ELF-1 (cell line): ENCODE measurements at places on chromosomes 7 and 10.

DNA sequence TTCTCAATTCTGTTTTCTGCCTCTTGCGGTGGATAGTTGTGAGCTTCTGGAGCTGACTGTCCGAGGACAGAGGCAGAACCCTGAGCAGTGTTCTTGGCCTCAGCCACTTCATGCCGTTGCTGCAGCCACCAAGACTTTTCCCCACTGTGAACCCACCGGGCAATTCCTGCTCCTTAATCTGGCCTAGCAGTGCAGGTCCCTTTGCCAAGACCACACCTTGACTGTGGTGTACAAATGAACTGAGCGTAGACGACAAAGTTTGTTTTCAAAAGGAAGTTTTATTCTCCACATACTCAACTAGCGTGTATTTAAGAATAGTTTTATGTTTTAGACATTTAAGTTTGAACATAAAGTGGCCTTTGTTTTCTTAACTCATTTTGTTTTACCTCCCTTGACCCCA, 29.4 kb downstream of the SLC25A28 start:
- DNase-seq, result no peak

- peak; percentile 57 for DNase-seq
These were observed at the start of gene NANOS1 for GRCh38 chr10:119029613-119030420. NANOS1 (plus strand) TSS chr10:119029714; CDS start chr10:119029802, 88 bp downstream.

DNA sequence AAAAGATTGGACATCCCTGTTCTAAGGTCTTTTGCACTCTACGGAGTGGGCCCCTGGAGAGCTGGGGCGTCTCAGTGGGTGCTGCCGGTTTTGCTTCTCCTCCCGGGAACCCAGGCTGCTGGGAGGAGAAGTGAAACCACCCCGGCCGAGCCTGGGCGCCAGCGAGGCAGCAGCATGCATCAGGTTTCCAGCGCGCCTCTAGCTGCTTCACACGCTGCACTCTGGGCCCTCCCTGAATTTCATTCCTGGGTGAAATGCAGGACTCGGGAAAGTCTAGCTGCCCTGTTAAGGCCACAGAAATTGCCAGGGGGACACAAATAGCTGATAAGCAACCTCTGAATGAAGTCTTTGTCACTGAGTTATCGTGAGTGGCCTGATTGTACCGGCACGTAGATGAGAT, 127.4 kb downstream of the TRRAP start:
- no peak for DNase-seq

GRCh38 chr7:45328403-45328981, 170.9 kb downstream of the RAMP3 start:
- no peak for DNase-seq

DNA sequence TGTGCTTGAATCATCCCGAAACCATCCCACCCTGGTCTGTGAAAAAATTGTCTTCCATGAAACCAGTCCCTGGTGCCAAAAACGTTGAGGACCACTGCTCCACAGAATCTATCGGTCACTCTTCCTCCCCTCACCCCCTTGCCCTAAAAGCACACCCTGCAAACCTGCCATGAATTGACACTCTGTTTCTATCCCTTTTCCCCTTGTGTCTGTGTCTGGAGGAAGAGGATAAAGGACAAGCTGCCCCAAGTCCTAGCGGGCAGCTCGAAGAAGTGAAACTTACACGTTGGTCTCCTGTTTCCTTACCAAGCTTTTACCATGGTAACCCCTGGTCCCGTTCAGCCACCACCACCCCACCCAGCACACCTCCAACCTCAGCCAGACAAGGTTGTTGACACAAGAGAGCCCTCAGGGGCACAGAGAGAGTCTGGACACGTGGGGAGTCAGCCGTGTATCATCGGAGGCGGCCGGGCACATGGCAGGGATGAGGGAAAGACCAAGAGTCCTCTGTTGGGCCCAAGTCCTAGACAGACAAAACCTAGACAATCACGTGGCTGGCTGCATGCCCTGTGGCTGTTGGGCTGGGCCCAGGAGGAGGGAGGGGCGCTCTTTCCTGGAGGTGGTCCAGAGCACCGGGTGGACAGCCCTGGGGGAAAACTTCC, 784 bp upstream of the SERPINE1 start:
- DNase-seq, result peak; percentile 59

GRCh38 chr10:27490807-27491206, 13.3 kb upstream of the RAB18 start:
- DNase-seq, result no peak

DNA sequence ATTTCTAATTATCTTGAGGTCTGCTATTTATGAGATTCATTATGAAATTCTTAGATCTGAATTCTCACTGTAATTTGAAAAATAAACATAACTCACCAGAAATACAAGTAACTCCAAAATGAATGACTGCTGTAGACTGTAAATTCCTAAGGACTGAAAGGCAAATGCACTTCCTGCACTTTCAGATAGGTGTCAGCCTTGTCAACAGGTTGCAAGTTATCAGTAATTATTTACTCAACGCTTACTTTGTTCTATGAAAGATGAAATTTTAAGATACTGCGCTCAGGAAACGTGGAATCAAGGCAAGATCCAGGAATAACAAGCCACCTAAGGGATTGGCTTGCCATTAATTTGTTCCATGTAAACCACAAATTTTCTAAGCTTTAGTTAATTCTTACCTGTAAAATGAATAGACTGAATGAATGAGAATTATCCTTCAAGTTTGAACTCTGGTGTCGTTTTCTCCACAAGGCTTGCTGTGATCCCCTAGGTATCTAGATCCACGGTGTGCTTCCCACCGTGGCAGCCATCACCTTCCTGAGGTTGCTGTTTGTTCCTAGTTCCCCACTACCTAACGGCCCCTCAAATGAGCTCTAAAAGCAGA, 12.6 kb downstream of the DHX32 start:
- DNase-seq, result no peak

DNA sequence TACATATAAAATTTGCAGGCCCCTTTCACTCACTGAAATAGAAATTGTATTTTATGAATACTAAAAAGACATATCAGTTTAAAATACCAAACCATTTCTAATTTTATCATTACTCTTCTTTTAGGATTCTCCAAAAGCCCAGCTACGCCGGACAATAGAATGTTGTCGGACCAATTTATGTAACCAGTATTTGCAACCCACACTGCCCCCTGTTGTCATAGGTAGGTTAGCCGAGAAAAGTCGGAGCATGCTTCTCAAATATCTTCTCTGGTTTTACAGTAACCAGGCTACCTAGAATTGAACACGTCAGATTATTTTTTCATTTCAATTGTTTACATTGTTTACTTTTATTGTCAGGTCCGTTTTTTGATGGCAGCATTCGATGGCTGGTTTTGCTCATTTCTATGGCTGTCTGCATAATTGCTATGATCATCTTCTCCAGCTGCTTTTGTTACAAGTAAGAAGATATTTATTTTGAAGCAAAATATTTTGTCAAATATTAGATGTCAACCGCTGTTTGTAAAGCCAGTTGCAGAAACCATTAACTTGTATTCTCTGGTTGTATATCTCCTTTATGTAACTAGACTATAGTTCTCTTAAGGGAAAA, 57.6 kb downstream of the MMRN2 start:
- peak; percentile 41 for DNase-seq

GRCh38 chr7:125427676-125428075, 498.1 kb upstream of the POT1 start:
- no peak for DNase-seq

DNA sequence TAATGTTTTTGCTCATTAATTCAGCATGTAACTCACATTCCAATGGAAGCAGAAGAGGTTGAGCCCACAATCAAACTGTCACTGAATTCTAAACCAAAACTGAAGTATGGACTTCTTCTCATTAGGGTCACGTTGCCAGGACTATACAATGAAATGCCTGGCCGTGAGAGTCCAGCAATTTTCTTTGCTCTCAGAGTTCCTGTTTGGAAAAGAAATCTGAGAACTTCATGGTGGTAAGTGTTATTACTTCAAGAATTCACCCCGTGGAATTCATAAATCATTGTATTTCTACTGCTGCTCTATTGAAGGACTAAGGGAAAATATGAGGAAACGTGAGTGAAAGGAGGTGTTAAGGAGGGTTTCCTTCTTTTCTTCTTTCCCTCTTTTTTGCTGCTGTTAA, 441.8 kb upstream of the AKR1E2 start:
- no peak for DNase-seq

GRCh38 chr7:138752518-138753149, 45.2 kb upstream of the TMEM213 start:
- DNase-seq, result peak; percentile 79

- DNase-seq, result no peak
These were observed 127.5 kb upstream of the TNS3 start for GRCh38 chr7:47709451-47709850.

- DNase-seq, result no peak
These were observed 80.2 kb upstream of the ADAM12 start for GRCh38 chr10:126468467-126468866.

- peak; percentile 16 for DNase-seq
These were observed 657.2 kb downstream of the INHBA start for GRCh38 chr7:41045556-41046123.

DNA sequence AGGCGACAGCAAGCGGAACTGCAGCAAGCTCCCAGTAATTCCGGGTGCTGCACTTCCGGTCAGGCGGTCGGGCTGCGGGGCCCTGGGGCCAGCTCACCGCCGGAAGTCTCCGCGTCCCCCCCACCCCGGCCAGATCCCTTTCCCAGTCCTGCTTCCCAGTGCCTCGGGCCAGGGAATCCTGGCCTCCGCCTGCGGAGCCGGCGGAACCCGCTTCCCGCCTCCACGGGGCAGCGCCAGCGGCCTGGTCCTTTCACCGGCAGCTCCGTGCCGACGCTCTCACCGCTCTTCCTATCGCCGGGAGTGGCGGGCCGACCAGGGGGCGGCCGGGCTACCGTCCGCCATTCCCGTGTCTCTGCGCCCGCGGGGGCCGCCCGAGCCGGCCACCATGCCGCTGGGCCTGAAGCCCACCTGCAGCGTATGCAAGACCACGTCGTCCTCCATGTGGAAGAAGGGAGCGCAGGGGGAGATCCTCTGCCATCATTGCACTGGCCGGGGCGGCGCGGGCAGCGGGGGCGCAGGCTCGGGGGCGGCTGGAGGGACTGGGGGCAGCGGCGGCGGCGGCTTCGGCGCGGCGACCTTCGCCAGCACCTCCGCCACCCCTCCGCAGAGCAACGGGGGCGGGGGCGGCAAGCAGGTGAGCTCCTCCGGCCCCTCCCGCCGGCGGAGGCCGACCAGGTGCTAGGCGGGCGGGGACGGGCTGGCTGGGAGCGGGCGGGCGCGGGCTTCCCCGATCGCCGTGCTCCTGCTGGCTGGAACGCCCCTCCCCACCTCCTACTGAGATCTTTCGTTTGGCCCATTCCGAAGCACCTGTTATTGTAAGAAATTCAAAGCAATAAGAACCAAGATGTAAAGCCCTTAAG, at the start of gene GATAD1:
TSS of gene GATAD1 (plus strand) at position 138 of the 860 bp plus-strand sequence. CDS start at position 386, 248 bp downstream.
- DNase-seq, result peak; percentile 98

DNA sequence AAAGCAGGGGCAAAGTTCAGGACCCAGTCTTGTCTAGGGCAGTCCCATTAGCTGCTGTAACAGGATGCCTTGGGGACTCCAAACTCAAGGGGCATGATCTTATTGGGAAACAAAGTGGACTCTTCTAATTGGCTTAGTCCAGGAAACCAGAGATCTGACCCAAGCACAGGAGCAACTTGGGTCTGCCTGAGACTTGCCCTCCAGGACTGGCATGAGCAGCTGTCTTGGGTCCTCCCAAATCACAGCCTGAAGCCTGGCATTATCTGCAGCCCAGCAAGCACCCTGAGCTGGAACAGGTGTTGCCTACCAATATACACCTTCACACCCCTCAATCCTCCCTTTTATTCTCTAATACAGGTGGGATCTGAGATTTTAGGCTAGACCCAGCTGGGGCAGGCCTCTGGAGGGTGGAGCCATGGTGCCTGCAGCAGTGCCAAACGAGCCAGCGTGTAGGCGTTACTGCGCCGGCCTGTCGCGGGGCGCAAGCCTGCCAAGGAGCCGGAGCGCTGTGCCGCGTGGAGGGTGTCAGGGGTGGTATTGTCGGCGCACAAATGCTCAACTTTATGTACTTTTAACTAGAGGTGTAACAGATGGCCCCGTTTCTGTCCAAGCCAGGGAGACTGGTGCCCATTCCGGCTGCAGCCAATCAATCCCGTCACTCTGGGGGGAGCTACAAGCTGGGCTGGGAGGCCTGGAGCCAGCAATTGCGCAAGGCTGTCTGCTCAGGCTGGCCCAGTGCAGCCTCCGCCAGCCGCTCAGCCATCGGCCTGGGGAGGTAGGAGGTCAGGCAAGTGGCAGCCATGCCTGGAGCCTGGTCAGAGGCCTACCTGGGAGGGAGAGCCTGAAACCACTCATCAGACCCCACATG, 12.8 kb upstream of the LBX1 start:
- DNase-seq, result no peak

GRCh38 chr10:121307411-121307980, 290.7 kb downstream of the FGFR2 start:
- no peak for DNase-seq

- no peak for DNase-seq
These were observed 113.9 kb upstream of the FAM171A1 start for GRCh38 chr10:15485027-15485426.

GRCh38 chr10:86693721-86694369, 25.5 kb downstream of the LDB3 start:
- peak; percentile 78 for DNase-seq

- DNase-seq, result no peak
These were observed 36.7 kb downstream of the IRF5 start for GRCh38 chr7:128974241-128974934.

DNA sequence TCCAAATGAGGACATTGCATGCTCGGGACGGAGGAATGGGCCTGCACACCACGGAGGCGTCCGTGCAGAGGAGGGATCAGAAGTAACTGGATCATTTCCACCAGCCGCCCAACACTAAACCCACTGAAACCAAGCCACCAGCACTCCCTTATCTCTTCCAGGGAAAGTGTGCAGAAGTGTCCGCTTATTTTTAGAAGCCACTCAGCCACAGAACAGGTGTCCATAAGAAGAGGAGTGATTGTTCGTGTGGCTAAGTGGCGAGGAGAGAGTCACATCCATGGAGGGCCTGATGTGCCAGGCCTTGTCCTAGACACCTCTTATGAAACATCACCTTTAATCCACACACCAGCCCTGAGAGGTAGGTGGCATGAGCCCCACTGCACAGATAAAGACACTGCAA, 407.9 kb upstream of the NPVF start:
- no peak for DNase-seq

DNA sequence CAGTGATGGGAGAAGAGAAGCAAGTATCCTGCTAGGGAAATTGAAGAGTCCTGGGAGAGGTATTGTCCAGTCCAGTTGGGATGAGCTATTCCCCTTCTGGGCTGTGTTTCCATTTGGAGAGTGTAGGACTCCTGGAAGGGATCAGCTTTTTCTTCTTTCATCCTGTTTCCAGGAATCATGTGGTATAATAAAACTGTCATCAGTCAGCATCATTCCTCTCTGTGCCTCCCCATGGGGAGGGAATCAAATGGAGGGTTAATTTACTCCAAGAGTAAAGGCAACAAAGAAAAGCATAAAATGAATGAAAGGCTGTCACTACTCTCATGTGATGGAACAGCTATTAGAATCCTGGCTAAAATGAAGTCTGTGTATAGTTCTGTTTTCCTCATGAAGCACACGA, 429.9 kb downstream of the SORCS3 start:
- DNase-seq, result no peak

GRCh38 chr7:132319481-132319880, 256.8 kb downstream of the PLXNA4 start:
- no peak for DNase-seq

GRCh38 chr10:82267465-82267864, 392.5 kb downstream of the NRG3 start:
- DNase-seq, result no peak

- no peak for DNase-seq
These were observed at the start of gene PRKAR1B for GRCh38 chr7:727104-727805. PRKAR1B (minus strand) TSS chr7:727281; CDS start chr7:711505, 15,776 bp downstream.
